Aorta (tissue), 5 donors: ENCODE measurements at places on chromosomes 1 and 21. TPM values are rescaled to one million over a fixed set of nuclear protein-coding genes. Genes with fewer than 3 reads are reported as not detected.

CFHR5 gene
- total RNA-seq: not detected

OR2AK2 gene
- total RNA-seq: not detected

B3GALT2 gene
- total RNA-seq: 0.51 TPM

OPTC gene
- not detected for total RNA-seq

GRCh38 chr1:67650061-67650460 lies 34.9 kb upstream of the GADD45A start:
- no peak for DNase-seq
- H3K36me3 ChIP-seq: no peaks in the 10 kb centered on the region
- H3K27ac ChIP-seq: no peak overlapping the region
- no peaks in the 10 kb centered on the region for H3K27me3 ChIP-seq

DNA sequence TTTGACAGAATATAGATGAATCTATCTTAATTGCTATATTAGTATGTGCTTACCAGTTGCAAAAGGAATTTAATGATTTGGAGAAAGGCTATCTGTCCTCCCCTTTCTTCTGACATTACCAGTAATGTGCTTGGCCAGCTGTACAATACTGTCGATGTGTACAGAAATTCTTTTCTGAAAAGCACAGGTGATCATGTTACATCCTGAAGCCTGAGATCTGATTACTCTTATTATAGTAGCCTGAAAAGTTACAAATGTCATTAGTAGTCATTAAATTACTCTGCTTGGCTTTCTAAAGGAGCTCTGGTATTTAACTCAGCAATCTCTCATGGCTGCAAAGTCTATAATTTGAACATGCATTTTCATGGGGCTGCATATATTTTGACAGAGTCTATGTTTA lies 209.8 kb downstream of the PTPRC start:
- no peaks in the 10 kb centered on the region for H3K27me3 ChIP-seq
- H3K27ac ChIP-seq: no peak overlapping the region
- no peaks in the 10 kb centered on the region for H3K4me1 ChIP-seq
- DNase-seq: no peak
- H3K36me3 ChIP-seq: no peaks in the 10 kb centered on the region

- no peak overlapping the region for H3K27ac ChIP-seq
- no peaks in the 10 kb centered on the region for H3K4me1 ChIP-seq
- no peak for DNase-seq
- no peaks in the 10 kb centered on the region for H3K27me3 ChIP-seq
- H3K4me3 ChIP-seq: no peak overlapping the region
These were observed 212.0 kb downstream of the SLC45A1 start for GRCh38 chr1:8529901-8530300.

GRCh38 chr1:195530961-195531360 lies 1077.3 kb downstream of the KCNT2 start:
- H3K4me1 ChIP-seq: no peaks in the 10 kb centered on the region
- no peak overlapping the region for H3K4me3 ChIP-seq
- no peaks in the 10 kb centered on the region for H3K36me3 ChIP-seq
- DNase-seq: no peak

- H3K27ac ChIP-seq: no peak overlapping the region
- H3K36me3 ChIP-seq: no peaks in the 10 kb centered on the region
- no peak overlapping the region for H3K4me3 ChIP-seq
- no peaks in the 10 kb centered on the region for H3K27me3 ChIP-seq
These were observed 25.1 kb downstream of the SPSB1 start for GRCh38 chr1:9317591-9318417.
